Bronchial smooth muscle cell (primary cell): ENCODE measurements at places on chromosomes 2 and 18. TPM values are rescaled to one million over a fixed set of nuclear protein-coding genes. Genes with fewer than 3 reads are reported as not detected.

Gene OTOF
- total RNA-seq = under 0.01 TPM in 1 of 2 replicates, not detected in the other

Gene ROCK2
- total RNA-seq = 36.7 and 38.8 TPM in 2 replicates

Gene C2orf92
- total RNA-seq = 1.4 TPM in 2 replicates

Gene IL36A
- total RNA-seq = not detected in 2 replicates

Gene ANTXR1
- 29.9 and 31.8 TPM in 2 replicates for total RNA-seq

Gene NCKAP5
- total RNA-seq = 0.52 and 1.1 TPM in 2 replicates

Gene TACR1
- total RNA-seq = 0.16 TPM in 1 of 2 replicates, not detected in the other

Gene AKAIN1
- not detected in 2 replicates for total RNA-seq

Gene TUBB6
- total RNA-seq = 377 and 531 TPM in 2 replicates

Gene MDH1B
- 3.2 TPM in 2 replicates for total RNA-seq

Gene SEPTIN10
- 101 and 119 TPM in 2 replicates for total RNA-seq

Gene LRRC30
- total RNA-seq = not detected in 2 replicates

Gene EDAR
- total RNA-seq = not detected in 2 replicates

Gene SLC5A7
- total RNA-seq = not detected in 2 replicates

Gene CAPN14
- 0.16 and 0.17 TPM in 2 replicates for total RNA-seq

Gene FBXO15
- total RNA-seq = 0.79 and 2.1 TPM in 2 replicates

Gene SSB
- total RNA-seq = 51.2 and 83.9 TPM in 2 replicates

Gene CNTNAP5
- total RNA-seq = not detected in 2 replicates

Gene SGO2
- 0.94 and 2.8 TPM in 2 replicates for total RNA-seq

Gene FTCDNL1
- 1.1 and 1.2 TPM in 2 replicates for total RNA-seq

Gene CFC1
- total RNA-seq = not detected in 2 replicates

Gene CYBRD1
- 265 and 454 TPM in 2 replicates for total RNA-seq

Gene MAIP1
- total RNA-seq = 14.0 and 21.3 TPM in 2 replicates

Gene METTL5
- 41.8 and 43.4 TPM in 2 replicates for total RNA-seq

Gene TSPYL6
- total RNA-seq = not detected in 2 replicates

Gene PRKAG3
- not detected in 2 replicates for total RNA-seq

Gene TAF4B
- total RNA-seq = 0.79 and 1.8 TPM in 2 replicates

Gene EFEMP1
- total RNA-seq = 267 and 520 TPM in 2 replicates

Gene NT5DC4
- total RNA-seq = not detected in 2 replicates

Gene DSG4
- not detected in 2 replicates for total RNA-seq

Gene LCLAT1
- 7.7 and 8.1 TPM in 2 replicates for total RNA-seq

Gene COL5A2
- total RNA-seq = 203 and 228 TPM in 2 replicates

Gene PTPRM
- total RNA-seq = 32.0 and 38.7 TPM in 2 replicates

Gene DNAJC5G
- not detected in 2 replicates for total RNA-seq

Gene GPR45
- total RNA-seq = not detected in 2 replicates

Gene NTSR2
- under 0.01 TPM in 1 of 2 replicates, not detected in the other for total RNA-seq

Gene PLCL1
- total RNA-seq = 0.60 and 3.0 TPM in 2 replicates

Gene SCN9A
- 5.2 and 12.1 TPM in 2 replicates for total RNA-seq

Gene HOXD3
- total RNA-seq = not detected in 2 replicates

Gene HNMT
- 1.5 and 10.9 TPM in 2 replicates for total RNA-seq

Gene LIPG
- total RNA-seq = 0.17 and 0.63 TPM in 2 replicates

Gene KIF5C
- total RNA-seq = 0.16 and 0.26 TPM in 2 replicates

Gene TIMM21
- 23.2 and 25.6 TPM in 2 replicates for total RNA-seq

Gene DSG1
- not detected in 2 replicates for total RNA-seq

Gene UGT1A3
- total RNA-seq = not detected in 2 replicates
